Lower leg skin (tissue), 4 donors: ENCODE measurements at places on chromosomes 7 and 10. TPM values are rescaled to one million over a fixed set of nuclear protein-coding genes. Genes with fewer than 3 reads are reported as not detected.

The MALSU1 gene
- 47.6 TPM for total RNA-seq

The OPTN gene
- total RNA-seq, result 57.3 TPM

The RINT1 gene
- total RNA-seq, result 16.9 TPM

The AKR1C1 gene
- 16.3 TPM for total RNA-seq

The CREB5 gene
- 15.0 TPM for total RNA-seq

The HOXA6 gene
- 5.7 TPM for total RNA-seq

The RBP4 gene
- 17.5 TPM for total RNA-seq

The CPA1 gene
- total RNA-seq, result not detected

The RBAK gene
- 12.0 TPM for total RNA-seq

The TMEM196 gene
- not detected for total RNA-seq

The CUBN gene
- 1.8 TPM for total RNA-seq

DNA sequence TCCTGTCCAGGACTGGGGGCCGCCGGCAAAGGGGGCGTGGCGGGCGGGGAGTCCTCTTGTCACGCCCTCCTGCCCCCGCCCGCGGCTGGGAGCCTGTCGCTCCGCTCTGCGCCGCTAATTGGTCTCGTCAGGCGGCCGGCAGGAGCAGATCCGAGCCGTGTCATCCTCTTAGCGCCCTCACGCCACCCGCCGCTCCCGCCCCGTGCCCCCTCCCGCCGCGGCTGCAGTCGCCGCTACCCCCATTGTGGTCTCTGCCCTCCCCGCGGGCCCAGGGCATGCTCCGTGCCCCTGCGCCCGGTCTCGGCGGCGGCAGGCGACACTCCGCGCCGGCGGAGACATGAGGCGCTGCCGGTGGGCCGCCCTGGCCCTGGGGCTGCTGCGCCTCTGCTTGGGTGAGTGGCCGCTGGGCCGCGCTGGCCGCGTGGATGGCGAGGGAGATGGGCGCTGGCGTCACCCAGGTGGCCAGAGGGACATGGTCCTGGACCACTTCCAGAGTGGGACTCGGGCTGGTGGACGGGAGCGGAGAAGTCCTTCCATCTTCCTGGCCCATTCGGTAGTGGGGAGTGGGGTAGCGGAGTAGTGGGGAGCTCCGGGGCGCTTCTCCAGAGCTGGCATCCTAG, at the start of gene CDHR1:
Gene CDHR1 (plus strand): TSS at position 114 of the 620 bp plus-strand sequence. CDS start 224 bp downstream, at position 338.
- no peak for DNase-seq

- DNase-seq, result no peak
These were observed 9.7 kb upstream of the MACC1 start for GRCh38 chr7:20226860-20227259.

DNA sequence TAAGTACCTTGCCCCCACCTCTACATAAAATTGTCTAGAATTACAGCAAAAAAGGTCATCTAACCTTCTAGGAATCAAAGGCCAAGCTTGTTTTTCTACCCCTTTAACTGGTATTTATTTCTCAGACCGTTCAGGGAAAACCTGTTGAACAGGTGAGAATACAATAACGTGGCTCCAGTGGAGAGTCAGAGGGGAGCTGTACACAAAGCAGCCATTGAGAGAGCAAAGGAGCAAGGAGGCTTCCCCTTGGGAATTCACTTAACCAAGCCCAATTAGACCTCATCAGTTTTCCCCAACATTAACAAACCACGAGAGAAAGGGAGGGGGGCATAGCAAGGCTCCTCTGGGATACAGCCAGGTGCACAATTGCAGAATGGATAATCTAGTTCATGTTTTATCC, 101.9 kb downstream of the ELMO1 start:
- DNase-seq, result no peak

GRCh38 chr7:115338016-115338415, 416.1 kb downstream of the MDFIC start:
- DNase-seq, result no peak

DNA sequence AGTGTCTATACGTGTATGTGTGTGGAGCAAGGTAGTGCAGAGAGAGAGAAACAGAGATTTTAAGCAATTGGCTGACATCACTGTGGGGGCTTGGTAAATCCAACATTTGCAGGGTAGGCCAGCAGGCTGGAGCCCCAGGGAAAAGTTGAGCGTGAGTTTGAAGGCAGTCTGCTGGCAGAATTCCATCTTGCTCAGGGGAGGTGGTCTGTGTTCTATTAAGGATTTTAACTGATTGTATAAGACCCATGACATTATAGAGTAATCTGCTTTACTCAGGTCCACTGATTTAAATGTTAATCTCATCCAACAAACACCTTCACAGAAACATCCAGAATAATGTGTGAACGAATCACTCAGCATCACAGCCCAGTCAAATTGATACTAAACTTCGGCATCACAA, 912.9 kb downstream of the GRM8 start:
- no peak for DNase-seq

GRCh38 chr7:50562136-50562535, 3.1 kb downstream of the DDC start:
- DNase-seq, result no peak

- DNase-seq, result no peak
These were observed 368.9 kb downstream of the SORCS1 start for GRCh38 chr10:106795619-106796018.

DNA sequence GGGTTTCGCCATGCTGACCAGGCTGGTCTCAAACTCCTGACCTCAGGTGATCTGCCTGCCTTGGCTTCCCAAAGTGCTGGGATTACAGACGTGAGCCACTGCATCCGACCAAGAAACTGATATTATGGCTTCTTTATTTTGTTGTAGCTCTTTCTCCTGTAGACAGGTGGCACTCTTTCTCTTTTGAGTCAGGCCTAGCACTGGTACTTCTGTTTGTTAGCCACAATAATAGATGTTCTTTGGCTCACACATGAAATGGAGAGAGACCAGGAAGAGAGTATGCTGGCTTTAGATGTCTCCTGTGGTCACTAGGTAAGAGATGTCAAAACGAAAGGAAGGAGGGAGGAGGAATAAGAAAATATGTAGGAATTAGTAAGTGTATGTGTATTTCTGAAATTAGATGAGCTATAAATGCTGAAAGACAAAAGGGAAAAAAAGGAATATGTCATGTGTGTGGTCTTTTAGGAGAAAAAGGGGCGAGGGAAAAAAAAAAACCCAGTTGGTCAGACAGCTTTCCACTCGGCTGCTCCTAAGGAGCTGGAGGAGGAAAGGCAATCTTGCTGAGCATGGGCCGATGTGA, 78.7 kb downstream of the CLEC2L start:
- DNase-seq, result no peak

DNA sequence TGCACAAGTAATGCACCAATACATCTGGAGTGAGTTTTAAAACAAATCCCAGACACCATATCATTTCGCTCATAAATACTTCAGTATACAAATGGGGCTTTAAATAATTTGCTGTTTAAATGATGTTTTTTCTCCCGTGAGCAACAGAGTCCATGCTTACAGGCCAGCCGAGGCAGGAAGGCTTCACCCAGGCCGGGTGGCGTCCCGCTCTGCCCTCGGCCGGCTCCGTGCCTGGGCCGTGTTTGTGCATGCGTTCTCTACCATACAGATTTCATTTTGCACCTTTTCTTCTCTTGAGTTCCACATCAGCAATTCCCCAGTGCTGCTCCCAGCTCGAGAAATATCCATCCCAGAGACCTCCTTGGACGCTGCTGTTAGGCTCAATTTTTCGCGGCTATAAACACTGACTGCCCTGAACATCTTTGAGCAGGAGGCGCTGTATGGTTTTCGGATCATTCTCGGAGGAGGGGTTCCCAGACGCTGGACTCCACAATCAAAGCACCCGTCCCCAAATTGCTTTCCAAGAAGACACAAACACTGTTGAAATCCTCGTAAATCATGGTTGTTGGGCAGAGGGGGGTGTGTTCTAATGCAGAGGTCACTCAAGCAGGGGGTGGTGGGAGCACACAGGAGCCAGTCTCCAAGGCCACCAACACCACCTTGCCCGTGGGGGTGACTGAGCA, 91.6 kb downstream of the MICALL2 start:
- DNase-seq, result no peak

- DNase-seq, result peak; percentile 83
These were observed 130.3 kb downstream of the PKD1L1 start for GRCh38 chr7:47817917-47818316.

- DNase-seq, result no peak
These were observed 712.1 kb downstream of the PHTF2 start for GRCh38 chr7:78510580-78511188.

- no peak for DNase-seq
These were observed 130.8 kb downstream of the USP6NL start for GRCh38 chr10:11480687-11481086.

GRCh38 chr10:15558136-15558535, 161.6 kb downstream of the ITGA8 start:
- DNase-seq, result no peak

DNA sequence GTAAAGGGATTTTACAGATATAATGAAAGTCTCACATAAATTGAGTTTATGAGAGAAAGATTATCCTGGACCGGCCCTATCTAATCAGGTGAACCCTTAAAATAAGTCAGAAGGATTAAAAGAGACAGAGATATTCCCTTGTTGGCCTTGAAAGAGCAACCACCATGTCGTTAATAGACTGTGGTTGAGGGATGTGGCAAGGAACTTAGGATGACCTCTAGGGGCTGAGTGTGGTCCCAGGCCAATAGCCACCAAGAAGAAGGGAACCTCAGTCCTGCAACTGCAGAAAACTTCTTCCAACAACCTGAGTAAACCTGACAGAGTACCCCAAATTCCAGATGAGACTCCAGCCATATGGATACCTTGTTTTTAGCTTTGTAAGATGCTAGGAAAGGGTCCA, 121.5 kb downstream of the POLR1F start:
- no peak for DNase-seq

DNA sequence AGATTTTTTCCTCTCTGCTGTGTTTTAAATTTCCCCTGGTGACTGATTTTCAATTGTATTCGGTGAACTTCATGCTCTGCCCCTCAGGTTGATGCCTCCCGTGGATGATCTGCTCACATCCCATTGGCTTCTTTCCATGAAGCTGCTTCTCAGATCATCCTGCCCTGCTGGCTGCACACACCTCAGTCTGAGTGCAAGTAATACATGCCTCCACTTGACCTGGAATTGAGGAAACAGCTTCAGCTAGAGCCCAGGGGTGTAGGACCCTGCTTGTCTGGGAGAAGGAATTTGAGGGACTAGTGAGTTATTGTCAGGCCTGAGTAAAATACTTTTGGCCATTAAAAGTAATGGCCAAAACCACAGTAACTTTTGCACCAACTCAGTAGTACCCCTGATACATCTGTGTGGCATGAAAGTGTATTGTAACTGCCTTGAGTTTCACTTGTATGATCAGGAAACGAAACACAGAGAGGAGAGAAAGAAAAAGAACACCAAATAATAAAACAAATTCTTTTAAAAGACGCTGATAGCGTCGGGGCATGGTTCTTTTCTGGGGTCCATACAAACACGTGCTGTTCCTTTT, 49.4 kb downstream of the SPAM1 start:
- DNase-seq, result no peak

DNA sequence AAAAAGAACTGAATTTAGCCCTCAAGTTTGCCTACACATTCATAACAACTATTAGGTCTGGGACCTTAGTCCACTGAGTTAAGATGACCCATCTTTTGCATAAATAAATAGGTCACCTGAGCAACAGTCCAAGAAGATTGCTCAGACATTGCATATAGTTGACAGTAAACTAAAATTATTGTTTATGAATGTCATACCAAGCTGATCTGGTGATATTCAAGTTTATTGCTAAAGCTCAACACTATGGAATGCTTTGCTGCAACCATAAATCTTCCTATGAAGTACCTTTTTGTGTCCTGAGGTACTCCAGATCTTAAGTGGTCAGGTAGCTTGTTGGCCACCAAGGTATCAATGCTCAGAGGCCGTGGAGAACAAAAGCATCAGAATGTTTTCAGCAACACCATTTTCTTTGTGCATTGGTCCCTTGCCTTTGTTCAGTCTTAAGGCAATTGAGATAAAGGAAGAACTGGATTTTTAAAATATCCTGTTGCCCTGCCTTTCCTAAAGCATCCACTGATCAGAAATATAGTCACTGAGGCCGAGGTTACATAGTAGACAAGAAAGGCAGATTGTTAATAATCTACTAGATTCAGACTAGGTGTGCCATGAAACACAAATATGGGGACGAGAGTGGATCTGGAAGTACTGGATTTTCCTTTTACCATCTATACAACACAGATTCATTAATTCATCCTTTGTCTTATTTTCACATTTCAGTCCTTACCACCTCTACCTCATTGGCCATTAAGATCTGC, 321.3 kb downstream of the PTEN start:
- DNase-seq, result no peak

GRCh38 chr10:75165684-75166622, 44.6 kb upstream of the VDAC2 start:
- peak; percentile 6 for DNase-seq

- DNase-seq, result no peak
These were observed 818.8 kb downstream of the GATA3 start for GRCh38 chr10:8873310-8873709.

DNA sequence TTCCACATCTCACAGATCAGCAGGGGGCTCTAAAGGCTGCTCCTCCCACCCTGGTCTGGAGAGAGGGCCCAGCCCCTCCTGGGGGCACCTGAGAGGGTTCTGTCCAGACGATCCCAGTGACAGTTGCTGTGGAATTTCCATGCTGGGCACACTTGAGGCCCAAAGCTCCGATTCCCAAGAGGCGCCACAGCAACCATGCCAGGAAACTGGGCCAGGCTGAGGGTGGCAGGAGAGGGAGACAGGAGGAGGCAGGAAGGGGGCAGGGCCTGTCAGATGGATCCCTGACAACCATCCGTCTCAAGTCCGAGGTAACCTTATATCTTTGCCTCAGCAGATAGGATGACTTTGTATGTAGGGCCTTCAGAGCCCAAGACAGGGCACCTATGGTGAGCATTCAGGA, 4.3 kb upstream of the NOS3 start:
- DNase-seq, result no peak

DNA sequence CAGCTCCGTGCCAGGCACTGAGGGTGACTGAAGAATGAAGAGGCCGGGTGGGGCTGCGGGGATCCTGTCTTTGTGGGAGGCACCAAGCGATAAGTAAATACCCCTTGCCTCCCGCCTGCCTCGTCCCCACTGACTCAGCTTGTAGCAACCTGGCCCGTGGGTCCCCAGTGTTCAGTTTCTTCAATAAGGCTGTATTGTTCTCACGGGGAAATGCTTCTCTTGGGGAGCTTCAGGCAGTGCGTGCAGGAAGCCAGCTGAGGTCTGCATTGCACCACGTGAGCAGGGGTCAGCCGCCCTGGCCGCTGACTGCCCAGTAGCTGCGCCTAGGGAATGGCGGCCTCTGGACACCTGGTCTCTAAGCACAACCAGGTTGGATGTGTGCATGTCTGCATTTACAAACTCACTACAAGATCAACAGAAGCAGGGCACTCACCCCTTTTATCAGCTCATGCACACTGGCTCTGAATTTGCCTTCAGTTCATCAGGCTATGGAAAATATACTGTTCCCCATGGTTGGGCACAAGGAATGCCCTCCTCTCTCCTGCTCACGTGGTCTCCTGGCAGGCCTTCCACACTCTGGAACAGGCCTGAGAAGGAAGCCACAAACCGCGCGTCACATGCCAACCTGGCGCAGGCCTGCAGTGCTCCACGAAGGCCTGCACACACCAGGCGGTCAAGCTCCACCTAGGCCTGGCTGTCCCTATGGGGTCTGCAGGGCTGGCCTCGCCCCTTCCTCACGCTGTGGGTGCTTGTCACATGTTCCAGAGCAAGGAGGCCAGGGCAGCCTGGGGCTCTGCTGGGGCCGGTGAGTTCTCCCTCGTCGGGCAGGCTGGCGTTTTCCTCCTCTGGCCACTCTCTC, 135.7 kb upstream of the RNF32 start:
- no peak for DNase-seq
